ENCODE measurements at places on chromosomes 4 and X.

DNA sequence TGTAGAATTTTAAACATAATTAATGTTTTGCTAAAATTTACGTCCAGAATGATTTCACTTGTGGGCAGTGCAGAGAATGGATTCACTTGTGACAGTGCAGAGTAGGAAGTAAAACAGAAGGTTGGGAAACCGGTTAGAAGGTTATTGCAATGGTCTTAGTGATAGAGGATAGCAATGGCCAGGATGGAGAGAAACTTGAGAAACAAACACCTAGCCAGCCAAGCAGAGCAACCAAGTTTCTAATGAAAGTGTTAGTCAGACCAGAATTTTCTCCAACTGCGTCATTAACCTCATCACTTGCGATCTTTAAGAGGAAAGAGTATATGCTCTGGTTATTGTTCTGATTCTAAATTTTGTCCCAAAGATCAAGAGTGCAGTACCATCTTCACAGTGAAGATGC, 50.0 kb upstream of the TBC1D9 start:
- DNase-seq: no peak

- DNase-seq: no peak
These were observed 10.1 kb upstream of the DAPP1 start for GRCh38 chr4:99806545-99806944.

GRCh38 chr4:26568446-26568994, 15.4 kb upstream of the TBC1D19 start:
- no peak for DNase-seq

GRCh38 chrX:34629572-34629971, 27.5 kb downstream of the TMEM47 start:
- DNase-seq: no peak

DNA sequence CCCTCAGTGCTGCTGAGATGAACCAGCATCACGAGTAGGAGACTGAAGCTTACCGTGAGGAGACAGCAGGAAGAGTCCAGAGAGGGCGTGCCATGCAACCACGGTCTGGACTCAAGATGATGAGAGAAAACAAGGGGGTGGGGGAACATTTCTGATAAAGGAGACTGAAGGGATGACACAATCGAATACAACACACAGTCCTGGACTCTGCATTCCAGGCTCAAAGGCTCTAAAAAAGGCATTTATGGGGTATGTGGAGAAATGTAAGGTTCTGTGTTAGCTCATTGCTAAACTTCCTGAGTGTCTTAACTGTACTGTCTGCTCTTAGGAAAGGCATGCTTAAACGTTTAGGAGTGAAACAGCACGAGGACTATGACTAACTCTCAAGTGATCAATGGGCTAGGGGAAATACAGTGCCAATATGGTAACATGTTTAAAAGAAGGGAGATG, 20.6 kb upstream of the IRAK1 start:
- no peak for DNase-seq

GRCh38 chrX:32451954-32452695, 759.2 kb downstream of the DMD start:
- DNase-seq: no peak

GRCh38 chr4:26780539-26780938, 80.1 kb upstream of the STIM2 start:
- DNase-seq: no peak

- no peak for DNase-seq
These were observed 10.4 kb downstream of the P2RY8 start for GRCh38 chrX:1526565-1526964.

GRCh38 chrX:72097098-72097497, 34.6 kb downstream of the RTL5 start:
- DNase-seq: no peak

DNA sequence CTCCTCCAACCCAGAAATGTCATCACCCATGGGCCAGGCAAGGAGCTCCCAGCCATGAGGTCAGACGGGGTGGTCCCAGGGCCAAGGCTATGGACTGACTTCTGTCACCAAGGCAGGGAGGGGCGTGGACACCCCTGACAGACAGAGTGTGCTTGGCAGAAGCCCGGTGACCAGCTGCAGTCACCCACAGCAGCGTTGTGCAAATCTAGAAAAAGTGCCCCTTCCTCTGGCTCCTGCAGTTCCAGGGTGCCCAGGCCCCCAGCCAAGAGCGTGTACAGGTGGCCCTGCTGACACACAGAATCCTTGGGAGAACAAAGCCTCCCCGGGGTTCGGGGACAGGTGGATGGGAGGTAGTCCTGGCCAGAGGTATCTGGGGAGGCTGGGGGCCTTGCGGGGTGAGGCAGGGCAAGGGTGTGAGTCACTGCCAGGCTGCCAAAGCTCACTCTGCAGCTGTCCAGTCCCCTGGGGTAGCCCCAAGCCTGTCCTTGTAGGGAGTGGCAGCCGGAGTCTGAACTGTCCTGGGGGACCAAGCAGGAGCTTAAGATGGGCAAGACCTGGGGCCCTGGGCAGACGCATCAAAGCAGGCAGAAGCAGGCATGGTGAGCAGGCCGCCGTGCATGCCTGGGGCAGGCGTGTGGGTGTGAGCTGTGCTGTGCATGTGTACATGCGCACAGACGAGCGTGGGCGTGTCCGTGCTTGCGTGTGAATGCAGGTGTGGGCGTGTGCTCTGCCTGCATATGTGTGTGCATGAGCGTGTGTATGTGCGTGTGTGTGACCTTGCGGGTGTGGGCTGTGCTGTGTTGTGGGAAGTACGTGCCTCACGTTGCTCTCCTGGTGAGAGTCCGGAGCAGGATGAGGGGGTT, 3.3 kb downstream of the MYL5 start:
- peak; percentile 46 for DNase-seq

DNA sequence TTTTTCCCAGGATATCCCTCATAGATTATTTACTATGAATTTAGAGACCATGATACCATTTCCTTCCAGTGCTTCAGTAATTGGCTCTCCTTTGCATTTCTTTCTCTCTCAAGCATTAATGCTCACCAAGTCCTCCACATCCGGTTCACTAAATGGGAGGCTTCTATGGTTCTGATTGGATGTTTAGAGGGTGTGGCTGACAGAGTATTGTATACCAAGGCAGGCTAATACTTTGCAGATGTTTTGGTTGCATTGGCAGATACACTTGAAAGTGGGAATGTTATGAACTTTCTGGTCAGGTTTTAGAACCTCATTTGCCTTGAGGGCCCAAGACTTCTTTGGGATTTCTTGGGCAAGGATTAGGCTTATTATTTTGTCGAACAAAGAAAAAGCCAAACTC, 24.2 kb downstream of the CBLL2 start:
- no peak for DNase-seq

- DNase-seq: peak; percentile 69
These were observed at the start of gene SLC9A6 for GRCh38 chrX:135985157-135985972. TSS of gene SLC9A6 (plus strand) at chrX:135985435. CDS start at chrX:135985659, 224 bp downstream.

- DNase-seq: no peak
These were observed 97.5 kb downstream of the ANK2 start for GRCh38 chr4:113146876-113147358.

GRCh38 chr4:146643812-146644401, 5.2 kb downstream of the POU4F2 start:
- no peak for DNase-seq

DNA sequence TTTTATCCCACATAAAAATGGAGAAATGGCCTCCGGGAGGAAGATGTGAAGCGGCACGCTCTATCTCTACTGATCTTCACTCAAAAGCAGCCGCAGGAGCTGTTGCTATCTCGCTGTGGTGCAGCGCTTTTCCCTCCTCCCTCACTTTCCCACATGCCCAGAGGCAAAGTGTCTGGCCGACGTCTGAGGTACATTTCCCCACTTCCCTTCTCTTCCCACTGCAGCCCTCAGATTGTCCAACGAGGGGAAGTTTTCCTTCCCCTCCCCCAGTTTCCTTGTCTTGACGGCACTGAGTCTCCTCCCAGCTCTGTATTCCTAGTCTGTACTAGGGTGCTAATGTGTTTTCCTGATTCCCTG, 660 bp upstream of the COL25A1 start:
- no peak for DNase-seq

DNA sequence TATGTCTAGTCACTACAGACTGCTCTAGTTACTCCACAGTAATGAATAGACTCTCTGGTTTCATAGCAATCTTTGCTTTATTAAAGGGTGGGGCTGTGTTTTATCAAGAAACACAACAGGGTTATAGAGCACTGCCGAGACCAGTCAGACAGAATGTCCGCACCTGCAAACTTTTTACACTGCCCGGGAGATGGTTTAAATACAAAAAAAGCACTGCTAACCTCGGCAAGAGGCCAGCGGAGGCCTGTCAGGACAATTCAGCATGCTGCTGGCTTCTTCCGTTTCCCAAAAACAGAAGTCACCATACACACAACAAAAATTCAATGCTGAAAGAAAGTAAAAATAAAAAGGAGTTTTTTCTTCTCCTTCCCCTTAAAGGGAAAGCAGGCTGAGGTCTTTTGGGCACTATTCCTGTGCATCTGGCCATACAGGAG, 67.4 kb downstream of the IRF2 start:
- no peak for DNase-seq

DNA sequence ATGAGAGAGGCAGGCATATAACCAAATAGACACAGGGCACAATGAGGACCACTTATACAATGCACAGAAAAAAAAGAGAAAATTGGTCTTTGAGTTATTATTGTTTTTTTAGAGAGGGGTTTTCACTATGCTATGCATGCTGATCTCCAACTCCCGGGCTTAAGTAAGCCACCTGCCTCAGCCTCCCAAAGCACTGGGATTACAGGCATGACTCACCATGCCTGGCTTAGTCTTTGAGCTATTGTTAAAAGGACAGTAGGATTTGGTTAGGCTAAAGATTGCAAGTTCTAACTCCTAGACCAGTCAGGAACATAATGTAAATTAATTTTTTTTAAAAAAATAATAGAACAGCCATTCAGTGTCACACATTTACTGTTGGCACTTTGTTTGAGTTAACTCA, 340.1 kb downstream of the GPAT3 start:
- DNase-seq: no peak

GRCh38 chr4:104728380-104729122, 233.9 kb upstream of the CXXC4 start:
- DNase-seq: no peak

DNA sequence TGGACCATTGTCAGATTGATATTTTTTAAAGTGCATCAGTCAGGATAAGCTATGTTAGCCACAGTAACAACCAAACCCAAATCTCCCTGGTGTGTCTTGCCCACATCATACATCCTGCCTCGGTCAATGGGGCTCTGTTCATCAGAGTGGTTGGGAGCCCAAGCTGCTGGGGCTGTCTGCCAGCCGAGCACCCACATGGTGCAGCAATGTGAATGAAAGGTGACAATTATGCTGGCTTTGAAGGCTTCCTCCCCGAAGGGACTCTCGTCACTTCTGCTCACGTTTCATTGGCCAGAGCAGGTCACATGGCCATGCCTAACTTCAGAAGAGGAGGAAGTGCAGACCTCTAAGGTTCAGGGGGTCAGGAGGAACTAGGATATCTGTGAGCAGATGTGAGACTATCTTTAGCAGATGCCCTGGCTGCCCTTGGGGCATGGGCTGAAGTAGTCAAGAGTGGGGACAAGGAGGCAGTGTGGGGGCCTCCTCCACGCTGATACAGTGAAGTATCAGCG, 1.3 kb upstream of the JAKMIP1 start:
- no peak for DNase-seq

DNA sequence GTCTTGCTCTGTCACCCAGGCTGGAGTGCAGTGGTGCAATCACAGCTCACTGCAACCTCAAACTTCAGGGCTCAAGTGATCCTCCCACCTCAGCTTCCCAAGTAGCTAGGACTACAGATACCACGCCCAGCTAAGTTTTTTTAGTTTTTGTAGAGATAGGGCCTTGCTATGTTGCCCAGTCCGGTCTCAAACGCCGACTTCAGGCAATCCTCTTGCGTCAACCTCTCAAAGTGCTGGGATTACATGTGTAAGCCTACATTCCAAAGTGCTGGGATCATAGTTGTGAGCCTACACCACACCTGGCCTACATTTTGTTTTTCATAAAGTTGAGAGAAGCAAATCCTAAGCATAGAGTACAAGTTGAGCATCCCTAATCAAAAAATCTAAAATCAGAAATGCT, 42.2 kb downstream of the SMARCA5 start:
- DNase-seq: no peak

DNA sequence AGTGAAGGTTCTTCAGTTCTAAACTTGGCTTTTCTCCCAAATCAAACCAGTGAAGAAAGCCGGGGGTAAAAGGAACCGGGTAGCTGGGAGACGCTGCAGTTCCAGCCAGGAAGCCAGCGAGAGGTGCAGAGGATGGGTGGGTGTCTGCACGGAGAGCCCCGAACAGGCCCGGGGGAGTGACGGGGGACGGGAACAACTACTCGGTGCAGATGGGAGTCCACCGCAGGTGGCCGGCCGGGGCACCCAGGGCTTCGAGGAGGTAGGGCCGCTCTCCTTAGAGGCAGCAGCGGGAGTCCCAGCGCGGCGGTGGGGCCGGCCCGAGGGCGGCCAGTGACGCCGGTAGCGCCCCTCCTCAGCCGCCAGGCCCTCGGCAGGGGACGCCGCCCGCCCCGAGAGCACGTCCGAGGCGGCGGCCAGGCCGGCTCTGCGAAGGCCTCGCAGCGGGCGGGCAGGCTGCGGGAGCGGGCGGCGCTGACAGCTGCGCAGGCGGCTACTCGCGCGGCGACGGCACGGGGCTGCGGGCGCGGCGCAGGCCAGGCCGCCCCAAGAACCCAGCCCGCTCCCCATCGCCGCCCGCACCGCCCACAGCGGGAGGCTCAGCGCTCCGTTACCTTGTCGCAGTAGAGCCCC, 449 bp downstream of the FBXL5 start:
- DNase-seq: peak; percentile 36

DNA sequence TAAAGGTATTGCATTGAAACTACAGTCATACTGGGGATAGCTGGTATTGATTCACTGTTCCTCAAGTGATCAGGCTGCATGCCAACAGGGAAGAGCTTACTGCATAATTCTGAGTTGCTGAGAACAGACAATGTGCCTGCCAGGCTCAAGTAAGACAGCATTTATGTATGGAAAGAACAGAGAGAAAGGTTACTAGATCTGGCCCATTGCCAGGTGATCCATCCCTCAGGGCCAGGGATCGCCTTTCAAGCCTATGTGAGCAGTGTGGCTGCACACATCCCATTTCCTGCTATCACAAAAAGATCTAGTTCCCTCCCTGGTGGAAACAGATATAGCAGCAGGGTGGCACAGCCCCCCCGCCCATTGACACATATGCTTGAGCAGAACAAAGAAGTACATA, 254.0 kb downstream of the TMA16 start:
- no peak for DNase-seq

DNA sequence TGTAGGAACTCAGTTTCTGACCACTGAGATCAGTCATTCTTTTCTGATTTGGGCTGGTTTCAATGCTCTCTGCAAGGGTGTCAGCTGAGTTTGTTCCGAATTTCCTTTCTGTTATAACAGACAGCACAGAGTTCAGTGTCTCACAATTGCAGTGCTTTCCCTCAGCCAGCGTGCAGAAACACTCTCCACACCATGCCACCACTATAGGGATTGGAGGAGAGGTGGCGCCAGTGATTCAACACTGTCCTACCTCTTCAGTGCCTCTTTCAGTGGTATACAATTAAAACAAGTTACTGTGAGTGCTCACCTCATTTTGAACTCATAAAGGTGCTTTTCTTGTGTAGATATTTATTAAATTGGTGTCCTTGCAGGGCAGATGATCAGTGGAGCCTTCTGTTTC, 413.2 kb upstream of the CXorf51B start:
- DNase-seq: no peak

- no peak for DNase-seq
These were observed 320.5 kb upstream of the EMCN start for GRCh38 chr4:100838286-100838685.

Data from stimulated activated CD4-positive, alpha-beta T cell treated with anti-CD3 and anti-CD28 coated beads, Interleukin-4, amount 100 ng/mL, for 4 hours (primary cell).